ENCODE measurements at places on chromosomes 4 and X.

- DNase-seq: no peak
Observed at GRCh38 chr4:10747186-10747585, 62.6 kb upstream of the CLNK start.

DNA sequence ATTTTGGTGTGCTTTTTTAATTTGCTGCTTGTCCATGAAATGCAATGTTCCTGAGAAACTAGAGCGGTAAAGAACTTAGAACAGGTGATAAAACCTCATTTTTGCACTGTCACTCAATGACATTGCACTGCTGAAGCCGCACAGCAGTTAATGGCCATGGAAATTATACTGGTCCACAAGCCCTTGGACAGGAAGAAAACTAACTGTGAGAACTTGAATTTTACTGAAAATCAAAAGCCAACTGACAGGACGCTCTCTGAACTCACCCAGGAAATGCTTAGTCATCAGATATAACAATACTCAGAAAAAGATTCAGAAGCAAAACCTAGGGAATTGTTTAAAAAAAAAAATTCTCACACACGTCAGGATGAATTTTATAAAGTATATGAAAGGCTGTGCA lies 246.4 kb upstream of the SLC7A11 start:
- DNase-seq: no peak

DNA sequence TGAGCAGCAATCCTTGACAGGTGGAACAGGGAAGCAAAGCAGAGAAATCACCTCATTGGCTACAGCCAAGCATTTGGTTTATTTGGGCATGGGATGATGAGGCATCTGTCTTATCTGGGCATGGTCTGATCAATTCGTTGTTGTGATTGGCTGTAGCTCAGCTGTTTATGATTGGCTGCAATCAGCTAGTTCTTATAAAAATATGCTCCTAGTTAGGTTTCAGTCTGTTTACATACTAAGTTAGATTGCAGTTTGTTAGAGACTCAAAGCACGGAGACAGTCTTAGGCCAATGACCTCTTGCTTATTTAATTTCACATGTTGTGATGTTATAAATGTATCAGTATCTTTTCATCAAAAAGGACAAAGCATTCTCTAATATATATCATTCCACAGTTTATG lies 312.0 kb downstream of the PDGFC start:
- no peak for DNase-seq

- no peak for DNase-seq
Observed at GRCh38 chr4:154610582-154610981, 1.9 kb downstream of the FGG start.

DNA sequence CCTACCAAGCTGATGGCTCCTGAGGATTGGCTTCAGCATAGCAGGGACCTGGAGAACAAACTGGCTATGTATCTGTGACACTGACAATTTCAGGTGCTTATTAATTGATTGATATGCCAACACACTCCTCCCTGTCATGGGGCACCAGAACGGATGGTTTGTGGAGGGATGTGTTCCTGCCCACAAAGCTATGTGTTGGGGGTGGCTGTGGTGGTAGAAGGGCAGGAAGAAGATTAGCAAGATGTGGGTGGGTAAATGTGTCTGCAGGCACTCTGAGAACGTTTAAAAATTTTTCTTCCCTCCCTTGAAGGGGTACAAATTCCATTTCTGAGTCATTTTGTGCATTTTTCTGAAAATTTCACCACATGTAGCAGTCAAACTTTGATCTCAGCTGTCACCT lies 55.0 kb upstream of the SCML1 start:
- no peak for DNase-seq

- DNase-seq: peak; percentile 47
Observed at GRCh38 chrX:84188320-84188834, 378 bp upstream of the RPS6KA6 start.

DNA sequence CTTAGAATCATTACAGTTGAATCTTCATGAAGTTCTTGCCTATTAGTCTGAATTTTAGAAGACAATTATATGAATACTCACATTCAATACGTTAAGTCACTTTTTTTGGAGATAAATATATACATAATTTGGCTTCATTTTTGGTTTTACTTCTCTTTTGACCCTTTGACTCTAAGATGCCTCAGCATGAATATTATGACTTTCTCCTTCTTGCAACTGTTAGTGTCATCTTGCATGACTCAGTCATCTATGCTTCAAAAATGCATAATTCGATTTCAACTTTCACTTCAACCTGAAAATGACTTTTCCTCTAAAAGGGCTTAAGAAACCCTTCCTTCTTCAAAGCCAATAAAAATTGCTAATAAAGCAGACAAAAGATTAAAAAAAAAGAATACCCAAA lies 1427.5 kb downstream of the ADGRL3 start:
- DNase-seq: no peak

DNA sequence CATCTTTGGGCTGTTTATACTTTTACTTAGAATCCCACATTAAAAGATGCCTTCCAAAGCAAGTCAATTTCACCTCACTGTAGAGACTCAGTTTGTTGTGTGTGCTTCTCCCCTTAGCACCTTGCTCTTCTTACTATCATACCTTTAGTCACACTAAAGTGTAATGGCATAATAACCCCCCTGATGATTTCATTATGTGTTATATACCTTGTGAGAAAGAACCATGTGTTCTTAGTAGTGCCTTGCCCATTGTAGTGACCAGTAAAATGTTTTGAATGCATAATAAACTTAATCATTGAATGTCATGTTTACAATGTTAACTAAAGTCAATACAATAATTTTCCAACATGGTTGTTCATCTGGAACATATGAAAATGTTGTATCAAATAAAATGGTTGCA lies 1621.9 kb downstream of the PCDH7 start:
- no peak for DNase-seq

- DNase-seq: no peak
Observed at GRCh38 chr4:165312506-165312905, 15.0 kb upstream of the MSMO1 start.

DNA sequence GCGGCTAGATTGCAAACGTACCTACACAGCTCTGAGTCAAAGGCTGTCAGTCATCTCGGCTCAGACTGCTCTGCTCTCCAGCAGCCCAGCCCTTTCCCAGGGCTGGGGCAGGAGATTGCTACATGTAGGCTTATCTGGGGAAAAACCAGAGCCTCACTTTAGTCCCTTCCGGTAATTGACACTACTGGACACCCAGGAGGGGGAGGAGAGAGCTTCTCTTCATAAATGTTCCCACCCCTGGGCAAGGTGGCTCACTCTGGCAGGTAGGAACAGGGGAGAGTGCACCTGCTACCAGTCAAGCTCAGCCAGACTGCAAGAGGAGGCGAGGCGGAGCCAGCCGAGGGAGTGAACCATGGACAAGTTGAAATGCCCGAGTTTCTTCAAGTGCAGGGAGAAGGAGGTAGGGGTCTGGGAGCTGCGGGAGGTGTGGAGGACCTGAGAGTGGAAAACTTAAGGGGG lies at the start of gene SLC6A14:
Gene SLC6A14 (plus strand): TSS at position 249 of the 459 bp plus-strand sequence. CDS start 104 bp downstream, at position 353.
- no peak for DNase-seq

DNA sequence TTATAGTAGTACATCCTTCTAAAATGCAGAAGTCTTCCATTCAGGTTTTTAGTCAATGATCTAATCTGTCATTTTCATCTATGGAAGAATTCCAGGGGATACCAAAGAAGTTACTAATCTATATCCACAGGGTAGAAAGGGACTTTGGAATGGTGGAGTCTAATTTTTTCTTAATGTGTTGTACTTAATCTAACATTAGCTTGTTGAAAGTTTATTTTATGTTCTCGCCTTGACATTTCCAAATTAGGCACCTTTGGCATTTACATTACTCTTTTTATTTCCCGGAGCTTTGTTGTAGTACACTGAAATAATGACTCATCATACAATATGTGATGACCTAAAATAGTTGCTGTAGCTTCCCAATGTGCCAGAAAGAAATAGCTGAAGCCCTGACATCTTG lies 91.5 kb downstream of the HTR2C start:
- DNase-seq: no peak

DNA sequence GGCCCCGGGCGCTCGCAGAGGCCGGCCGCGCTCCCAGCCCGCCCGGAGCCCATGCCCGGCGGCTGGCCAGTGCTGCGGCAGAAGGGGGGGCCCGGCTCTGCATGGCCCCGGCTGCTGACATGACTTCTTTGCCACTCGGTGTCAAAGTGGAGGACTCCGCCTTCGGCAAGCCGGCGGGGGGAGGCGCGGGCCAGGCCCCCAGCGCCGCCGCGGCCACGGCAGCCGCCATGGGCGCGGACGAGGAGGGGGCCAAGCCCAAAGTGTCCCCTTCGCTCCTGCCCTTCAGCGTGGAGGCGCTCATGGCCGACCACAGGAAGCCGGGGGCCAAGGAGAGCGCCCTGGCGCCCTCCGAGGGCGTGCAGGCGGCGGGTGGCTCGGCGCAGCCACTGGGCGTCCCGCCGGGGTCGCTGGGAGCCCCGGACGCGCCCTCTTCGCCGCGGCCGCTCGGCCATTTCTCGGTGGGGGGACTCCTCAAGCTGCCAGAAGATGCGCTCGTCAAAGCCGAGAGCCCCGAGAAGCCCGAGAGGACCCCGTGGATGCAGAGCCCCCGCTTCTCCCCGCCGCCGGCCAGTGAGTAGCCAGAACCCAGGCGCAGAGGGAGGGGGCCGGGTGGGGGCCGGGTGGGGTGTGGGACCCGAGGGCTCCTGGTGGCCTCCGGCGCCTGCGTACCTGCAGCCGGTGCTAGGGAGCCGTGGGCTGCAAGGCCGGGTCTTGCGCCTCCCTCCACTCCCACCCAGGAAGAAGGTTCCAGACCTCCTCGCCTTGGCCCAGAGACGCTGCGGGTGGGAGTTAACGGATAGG lies 534 bp downstream of the MSX1 start:
- DNase-seq: no peak

GRCh38 chrX:40152173-40152711 lies 54.5 kb upstream of the BCOR start:
- no peak for DNase-seq

DNA sequence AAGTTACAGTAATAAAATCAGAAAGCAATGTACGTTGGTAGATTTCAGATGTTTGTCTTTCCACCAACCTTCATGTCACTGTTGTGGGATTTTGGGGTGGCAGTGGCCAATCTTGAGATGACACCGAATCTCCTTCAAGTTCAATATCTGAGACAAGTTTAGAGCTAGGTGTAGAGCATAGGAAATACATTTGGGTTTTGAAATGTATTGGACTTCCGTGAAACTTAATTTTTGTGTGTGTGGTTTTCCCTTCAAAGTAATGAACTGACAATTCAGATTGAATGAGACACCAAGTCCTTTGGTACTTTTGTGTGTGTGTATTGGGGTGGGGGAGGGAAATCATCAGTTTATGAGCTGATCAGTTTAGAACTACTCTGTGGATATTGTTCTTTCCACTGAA lies 1.8 kb downstream of the WDR44 start:
- no peak for DNase-seq

DNA sequence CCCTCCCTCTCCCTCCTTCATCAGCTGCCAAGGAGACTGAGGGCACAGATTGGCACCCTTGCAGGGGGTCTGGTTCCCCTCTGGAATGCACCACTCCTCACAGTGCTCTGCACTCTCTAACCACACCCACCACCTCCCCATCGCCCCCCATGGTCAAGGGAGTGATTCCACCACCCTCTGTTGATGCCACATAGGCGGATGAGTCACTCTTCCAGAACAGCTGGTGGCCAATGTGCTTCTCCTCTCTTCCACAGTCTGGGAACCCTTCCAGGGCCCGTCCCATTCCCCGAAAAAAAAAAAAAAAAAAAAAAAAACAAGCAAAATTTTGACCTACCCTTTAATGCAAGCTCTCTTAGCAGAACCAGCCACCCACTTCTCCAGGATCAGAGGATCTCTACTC lies 341.3 kb upstream of the KLF3 start:
- DNase-seq: no peak

- DNase-seq: no peak
Observed at GRCh38 chrX:149877157-149877556, 3.8 kb upstream of the MAGEA8 start.
